ENCODE measurements at places on chromosomes 5 and 9.
A peak's percentile ranks its signal among the peaks of the same experiment; 100 is the strongest.

DNA sequence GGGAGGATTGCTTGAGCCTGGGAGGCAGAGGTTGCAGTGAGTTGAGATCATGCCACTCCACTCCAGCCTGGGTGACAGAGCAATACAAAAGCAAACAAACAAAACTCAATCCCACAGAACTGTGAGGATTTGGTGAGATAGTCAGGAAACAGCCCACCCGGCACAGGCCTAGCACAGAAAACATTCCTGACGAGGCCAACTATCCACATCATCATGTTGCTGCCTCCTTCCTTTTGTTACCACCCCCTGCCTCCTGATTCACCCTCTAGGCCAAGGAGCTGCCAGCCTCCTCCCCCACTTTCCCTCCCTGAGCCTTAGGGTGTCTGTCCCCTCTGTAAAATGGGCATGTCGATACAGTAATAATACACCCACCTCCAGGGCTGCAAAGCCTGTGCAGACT is 39.0 kb downstream of the STK10 start:
- no peak for DNase-seq

DNA sequence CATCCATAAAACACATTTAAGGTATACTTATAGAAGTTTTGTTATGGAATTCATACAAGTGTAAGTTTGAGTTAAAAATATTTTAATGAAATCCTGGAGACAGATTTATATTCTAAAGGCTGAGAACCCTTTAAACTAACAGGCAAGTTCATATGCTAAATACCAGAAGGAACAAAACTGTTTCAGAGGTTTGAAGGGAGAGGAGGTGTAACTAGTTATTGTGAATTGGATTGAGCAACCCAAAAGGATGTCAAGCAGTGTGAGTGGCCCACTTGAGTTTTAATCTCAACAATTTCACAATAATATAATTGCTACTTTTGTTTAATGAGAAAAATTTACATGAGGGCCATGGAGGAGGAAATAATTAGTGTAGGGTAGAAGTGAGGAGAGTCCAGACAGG is 348.5 kb upstream of the ACTBL2 start:
- DNase-seq, result no peak

GRCh38 chr9:36451949-36452348 is 51.9 kb upstream of the RNF38 start:
- no peak for DNase-seq

GRCh38 chr5:173833196-173833985 is 54.8 kb upstream of the CPEB4 start:
- no peak for DNase-seq

DNA sequence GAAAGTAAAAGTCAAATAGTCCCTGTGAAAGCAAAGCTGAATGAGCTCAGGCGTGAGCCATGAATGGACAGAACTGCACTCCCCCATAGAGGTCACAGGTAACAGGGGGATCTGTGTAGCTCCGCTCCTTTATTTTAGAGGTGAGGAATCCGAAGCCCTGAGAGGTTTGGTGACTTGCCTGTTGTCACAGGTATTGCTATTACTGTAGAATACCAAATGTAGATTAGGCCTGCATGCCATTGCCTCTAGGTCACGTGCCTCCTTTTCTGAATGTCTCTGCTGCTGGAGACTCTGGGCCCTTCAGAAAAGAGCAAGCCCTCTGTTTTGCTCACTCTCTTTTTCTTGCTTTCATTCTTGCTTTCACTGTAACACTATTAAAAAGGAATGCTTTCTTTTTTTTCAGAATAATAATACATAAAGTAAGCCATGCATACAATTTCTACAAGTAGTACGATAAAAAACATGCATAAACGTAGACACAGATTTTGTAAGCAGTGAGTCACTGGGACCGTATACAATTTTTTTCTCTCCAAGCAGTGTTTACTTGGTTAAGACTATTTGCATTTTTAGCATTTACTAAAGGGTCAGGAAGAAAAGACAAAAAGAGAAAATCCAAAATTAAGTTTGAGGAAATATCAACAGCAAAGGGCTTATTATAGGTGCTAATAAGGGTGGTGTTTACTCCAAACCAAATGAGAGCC is 568.7 kb upstream of the ADAMTS16 start:
- no peak for DNase-seq

DNA sequence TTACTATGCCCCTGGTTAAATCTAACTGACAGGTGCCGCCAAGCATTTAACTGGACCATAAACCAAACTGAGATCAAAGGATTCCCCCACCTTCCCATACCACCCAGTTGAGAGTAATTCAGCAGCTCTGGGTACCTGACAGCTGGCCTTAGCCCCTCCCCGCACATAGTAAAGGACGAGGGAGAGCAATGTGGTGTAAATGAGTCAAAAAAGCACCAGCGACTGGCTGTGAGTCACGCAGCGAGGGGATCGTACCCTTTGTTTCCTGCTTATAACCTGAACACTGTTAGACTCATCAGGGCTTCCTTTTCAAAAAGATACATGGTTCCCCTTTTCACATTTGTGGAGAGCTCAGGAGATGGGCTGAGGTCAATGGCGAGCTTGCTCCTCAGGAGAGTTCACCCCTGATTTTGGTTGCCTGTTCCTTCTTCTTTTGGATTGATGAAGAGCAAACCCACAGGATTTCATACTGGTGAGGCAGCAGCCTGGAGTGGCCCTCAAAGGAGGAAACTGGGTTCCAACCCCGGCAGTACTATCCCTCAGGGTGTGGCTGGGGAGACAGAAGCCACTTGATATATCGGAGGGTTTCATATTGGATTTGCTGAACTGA is 71.5 kb downstream of the ANKRD33B start:
- DNase-seq, result no peak

DNA sequence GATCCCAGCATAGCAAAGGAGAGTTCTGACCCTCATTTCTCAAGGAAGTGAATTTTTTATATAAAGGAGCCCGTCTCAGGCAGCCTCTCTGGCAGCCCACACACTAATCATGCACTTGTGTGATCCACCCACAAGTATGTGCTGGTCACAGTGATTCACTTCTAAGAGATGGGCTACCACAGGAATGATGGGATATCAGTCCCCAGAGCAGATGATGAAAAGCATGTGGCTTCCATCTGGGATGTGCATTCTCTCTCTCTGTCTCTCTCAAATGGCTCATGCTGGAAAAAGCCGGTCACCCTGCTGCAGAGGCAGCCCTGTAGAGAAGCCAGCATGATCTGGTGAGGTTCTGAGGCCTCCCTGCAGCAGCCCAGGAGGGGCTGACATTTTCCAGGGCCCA is 74.2 kb upstream of the ADCY2 start:
- peak; percentile 98 for DNase-seq

GRCh38 chr5:10733426-10733825 is 27.6 kb downstream of the DAP start:
- no peak for DNase-seq

DNA sequence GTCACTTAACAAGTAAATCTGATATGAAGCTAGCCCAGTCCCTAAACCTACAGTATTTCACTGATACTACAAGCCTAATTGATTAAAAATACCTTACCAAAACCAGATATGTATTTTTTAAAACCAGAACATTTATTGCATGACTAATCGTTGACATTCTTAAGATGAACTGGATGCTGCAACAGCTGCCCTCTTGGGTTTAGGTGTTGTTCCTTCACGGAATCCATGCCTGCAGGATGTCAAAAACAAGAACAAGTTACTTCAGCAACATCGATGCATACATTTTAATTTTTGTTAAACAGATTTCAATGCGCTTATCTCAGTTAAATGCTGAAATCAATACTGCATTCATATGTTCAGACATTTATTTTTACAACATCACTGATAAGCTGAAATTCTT is 2.7 kb downstream of the RPL37 start:
- DNase-seq, result no peak

- no peak for DNase-seq
Observed at GRCh38 chr9:135788576-135789300, 86.8 kb downstream of the KCNT1 start.

DNA sequence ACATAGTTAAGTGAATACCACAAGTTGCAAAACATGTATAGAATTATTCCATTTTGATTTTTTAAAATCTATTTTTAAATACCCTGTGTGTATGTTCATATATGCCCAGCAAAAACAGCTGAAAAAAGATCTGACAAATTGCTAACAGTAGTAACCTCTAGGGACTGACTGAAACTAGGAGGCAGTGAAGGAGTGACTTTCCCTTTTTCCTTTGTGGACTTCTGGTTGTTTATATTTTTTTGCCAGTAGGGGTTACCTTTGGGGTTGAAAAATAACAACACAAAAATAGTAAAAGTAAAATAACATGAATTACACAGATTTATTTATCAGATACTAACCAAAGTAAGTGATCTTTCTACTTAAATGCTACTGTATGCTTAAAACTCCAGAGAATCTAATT is 2.9 kb downstream of the MEGF9 start:
- DNase-seq, result no peak

DNA sequence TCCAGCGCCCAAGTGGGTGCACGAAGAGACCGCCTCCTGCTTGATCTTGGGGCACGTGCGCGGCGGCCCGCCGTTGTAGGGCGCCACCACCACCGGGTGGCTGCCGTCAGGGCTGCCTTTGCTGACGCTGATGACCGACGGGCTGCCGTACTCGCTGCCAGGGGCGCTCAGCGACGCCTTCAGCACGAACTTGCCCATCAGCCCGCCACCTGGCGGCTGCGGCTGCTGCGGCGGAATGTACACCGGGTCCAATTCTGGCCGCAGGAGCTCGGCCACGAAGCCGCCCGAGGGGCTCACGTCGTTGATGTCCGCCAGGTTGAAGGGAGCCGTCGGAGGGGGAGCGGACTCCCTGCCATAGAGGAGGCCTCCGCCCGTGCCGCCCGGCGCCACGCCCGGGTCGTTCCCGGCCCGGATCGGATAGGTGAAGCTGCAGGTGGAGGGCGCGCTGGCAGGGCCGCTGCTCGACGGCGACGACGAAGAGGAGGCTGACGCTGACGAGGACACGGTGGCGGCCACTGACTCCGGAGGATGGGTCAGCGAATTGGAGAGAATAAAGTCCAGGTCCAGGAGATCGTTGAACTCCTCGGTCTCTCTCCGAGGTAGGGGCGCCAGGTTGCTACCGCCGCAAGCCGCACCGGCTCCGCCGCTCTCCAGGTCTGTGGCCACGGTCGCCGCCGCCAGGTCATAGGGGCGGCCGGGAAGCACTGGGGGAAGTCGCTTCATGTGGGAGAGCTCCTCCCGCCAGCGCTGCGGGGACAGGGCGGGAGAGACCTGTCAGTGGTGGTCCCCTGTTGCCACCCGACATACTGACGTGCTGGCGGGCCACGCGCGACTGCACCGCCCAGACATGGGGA is 1.8 kb downstream of the KLF4 start:
- no peak for DNase-seq

- no peak for DNase-seq
Observed at GRCh38 chr9:120435091-120435490, 144.9 kb downstream of the CDK5RAP2 start.

GRCh38 chr9:132367613-132368313 is 13.0 kb upstream of the SETX start:
- DNase-seq, result no peak

DNA sequence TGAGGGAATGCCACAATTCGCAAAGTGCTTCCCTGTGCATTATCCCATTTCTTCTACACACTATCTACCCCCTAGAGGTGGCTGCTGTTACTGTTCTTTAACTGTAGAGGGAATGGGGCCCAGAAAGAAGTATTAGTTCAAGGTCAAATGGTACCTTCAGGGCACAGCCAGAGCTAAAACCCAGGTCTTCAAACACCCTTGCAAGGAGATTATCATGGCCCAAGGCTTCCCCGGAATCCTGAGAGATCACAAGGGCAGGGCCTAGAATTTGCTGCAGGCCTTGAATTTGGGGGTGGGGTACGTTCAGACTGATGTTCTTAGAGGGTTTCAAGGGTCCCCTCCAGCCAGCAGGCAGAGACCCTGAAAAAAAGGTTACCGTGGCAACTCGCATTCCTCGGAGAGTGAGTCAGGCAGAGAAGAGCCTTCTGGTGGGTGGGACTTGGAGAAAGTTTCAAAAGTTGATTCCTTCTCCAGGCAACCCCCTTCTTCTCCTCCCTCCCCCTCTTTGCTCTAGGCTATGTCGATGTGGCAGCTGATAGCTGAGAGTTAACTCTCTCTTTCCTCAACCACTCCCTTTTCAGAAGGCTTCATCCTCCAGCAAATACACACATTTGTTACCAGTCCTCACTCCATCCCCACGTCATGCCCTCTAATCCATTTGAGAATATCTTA is 1.9 kb downstream of the SPARC start:
- peak; percentile 94 for DNase-seq

DNA sequence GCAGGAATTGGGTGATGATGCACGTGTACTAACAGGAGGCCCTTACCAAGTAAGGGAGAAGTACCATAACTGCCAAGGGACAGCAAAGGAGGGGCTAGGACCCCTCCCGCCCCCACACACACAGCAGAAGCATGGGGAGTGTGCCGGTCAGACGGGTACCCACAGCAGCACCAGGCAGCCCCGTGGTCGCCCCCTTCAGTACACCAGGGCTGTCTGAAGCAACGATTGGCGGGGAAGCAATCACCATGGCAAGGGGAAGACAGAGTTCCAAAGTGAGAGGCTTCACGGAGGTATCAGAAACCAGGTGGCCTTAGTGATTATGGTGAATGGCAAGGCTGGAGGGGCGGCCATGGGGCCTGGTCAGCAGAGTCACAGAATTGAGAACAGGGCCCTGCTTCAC is 72.2 kb downstream of the CAMSAP1 start:
- DNase-seq, result no peak

GRCh38 chr5:141691867-141692532 is 10.0 kb upstream of the ARAP3 start:
- no peak for DNase-seq

DNA sequence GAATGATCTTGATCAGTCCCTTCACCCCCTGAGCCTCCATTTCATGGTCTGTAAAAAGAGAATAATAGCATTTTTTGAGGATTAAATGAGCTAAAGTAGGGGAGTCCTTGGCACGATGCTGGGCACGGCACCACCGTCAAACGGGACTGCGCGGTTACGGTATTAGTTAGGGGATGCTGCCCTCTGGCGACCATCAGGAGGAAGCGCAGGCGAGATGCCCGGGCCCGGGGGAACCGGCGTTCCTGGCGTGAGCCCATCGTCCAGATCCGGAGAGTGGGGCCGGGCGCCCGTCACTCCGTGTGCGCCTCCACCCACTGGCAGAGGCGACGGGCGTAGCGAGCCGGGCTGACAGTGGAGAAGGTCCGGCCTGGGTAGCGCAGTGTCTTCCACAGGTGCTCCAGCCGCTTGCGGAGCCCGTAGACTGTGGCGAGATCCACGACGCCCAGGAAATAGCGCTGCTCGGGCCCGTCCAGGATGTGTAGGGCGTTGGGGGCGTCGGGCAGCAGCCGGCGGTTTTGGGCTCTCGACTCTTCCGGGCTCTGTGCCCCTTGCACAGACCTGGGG is 4.8 kb upstream of the ST6GALNAC4 start:
- DNase-seq, result no peak

DNA sequence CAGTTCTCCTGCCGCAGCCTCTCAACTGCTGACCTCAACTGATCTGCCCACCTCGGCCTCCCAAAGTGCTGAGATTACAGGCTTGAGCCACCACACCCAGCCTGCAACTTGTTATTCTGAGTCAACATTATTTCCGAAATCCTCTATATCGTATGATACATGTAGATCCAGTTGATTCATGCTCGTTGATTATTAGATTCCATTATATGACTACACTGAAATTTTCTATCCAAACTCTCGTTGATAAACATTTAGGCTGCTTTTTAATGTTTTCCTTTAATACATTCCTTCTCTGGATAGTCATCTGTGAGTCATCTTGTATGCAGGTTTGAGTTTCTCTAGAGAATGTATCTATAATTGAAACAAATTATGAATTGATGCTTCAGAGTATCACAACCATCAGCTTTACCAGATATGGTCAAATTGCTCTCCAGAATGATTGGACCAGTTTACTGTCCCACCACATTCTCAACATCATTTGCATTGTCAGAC is 4.1 kb downstream of the CDK7 start:
- peak; percentile 56 for DNase-seq

GRCh38 chr9:109708451-109708945 is 71.5 kb upstream of the PALM2AKAP2 start:
- no peak for DNase-seq

GRCh38 chr5:12292610-12293204 is 388.5 kb upstream of the CTNND2 start:
- DNase-seq, result no peak
